ENCODE measurements at places on chromosomes 5 and 9. TPM values are rescaled to one million over a fixed set of nuclear protein-coding genes. Genes with fewer than 3 reads are reported as not detected.

MEGF10 gene
- not detected for total RNA-seq

PRUNE2 gene
- 0.38 TPM for total RNA-seq

IFNA13 gene
- total RNA-seq: not detected

PLK2 gene
- total RNA-seq: 4.0 TPM

WNT8A gene
- total RNA-seq: not detected

DNA sequence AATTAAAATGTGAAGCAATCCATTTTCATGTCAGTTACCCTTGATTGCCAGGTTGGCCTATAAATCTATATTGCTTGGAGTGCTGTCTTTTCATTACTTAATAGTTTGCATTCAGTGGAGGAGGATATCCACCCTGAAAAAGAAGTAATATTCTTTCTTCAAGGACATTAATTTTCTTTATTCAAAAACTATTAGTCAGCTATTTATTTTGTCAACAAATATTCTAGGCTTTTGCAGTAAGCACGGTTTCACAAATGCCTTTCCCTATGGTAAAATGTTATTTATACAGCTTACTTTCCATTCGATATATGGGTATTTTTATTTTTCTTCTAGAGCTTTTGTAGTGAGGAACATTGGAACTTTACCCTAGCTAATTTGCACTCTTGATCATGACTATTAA is 1176.9 kb upstream of the NUDT12 start:
- H3K36me3 ChIP-seq: no peaks in the 10 kb centered on the region
- H3K27ac ChIP-seq: no peak overlapping the region
- no peak for DNase-seq
- no peak overlapping the region for H3K4me3 ChIP-seq
- H3K4me1 ChIP-seq: no peaks in the 10 kb centered on the region

DNA sequence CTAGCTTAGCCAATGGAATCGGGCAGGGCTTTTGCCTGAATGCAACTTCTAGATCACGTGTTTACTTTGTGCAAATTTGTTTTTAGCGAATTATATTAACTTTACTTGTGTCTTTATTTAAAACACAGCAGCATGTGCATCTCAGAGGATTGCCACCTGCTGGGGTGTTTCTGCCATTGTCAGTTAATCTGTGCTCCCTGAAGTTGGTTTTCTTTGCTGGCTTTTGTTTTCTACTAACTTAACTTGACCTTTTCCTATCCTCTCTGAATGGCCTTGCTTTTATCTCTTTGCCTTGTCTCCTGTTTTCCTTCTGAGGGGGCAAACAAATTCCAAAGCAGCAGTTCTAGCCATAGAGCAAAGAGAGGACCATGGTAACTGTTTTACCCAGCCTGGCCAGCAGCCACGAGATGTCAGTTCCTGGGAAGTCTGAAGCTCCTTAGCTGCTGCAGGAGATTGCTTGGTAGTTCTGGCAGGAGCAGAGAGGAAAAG is 67.6 kb downstream of the ARHGEF28 start:
- peak overlapping the region; percentile 22 for H3K27ac ChIP-seq
- H3K4me3 ChIP-seq: peak overlapping the region; percentile 18
- no peaks in the 10 kb centered on the region for H3K36me3 ChIP-seq
- H3K27me3 ChIP-seq: peaks cover 29% of the 10 kb centered on the region
- H3K4me1 ChIP-seq: peaks cover 32% of the 10 kb centered on the region

DNA sequence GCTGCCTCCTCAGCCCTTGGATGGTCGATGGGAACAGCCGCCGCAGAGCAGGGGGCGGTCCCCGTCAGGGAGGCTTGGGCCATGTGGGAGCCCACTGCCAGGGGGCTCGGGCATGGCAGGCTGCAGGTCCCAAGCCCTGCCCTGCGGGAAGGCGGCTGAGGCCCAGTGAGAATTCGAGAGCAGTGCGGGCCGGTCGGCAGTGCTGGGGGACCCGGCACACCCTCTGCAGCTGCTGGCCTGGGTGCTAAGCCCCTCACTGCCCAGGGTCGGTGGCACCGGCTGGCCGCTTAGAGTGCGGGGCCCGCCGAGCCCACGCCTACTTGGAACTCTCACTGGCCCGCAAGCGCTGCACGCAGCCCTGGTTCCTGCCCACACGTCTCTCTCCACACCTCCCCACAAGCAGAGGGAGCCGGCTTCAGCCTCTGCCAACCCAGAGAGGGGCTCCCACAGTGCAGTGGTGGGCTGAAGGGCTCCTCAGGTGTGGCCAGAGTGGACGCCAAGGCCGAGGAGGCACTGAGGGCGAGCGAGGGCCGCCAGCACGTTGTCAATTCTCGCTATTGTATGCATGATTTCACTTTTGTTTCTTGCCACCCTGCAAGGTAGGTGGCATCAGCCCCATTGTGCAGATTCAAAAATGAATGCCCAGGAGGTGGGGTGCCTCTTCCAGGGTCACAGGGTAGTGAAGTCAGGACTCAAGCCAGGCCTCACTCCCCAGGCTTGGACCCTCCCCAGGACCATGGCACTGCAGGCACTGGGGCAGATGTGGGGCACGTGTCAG is 48.6 kb downstream of the COL15A1 start:
- peaks cover 1% of the 10 kb centered on the region for H3K27me3 ChIP-seq
- DNase-seq: no peak
- H3K4me1 ChIP-seq: peaks cover 6% of the 10 kb centered on the region
- no peaks in the 10 kb centered on the region for H3K36me3 ChIP-seq

DNA sequence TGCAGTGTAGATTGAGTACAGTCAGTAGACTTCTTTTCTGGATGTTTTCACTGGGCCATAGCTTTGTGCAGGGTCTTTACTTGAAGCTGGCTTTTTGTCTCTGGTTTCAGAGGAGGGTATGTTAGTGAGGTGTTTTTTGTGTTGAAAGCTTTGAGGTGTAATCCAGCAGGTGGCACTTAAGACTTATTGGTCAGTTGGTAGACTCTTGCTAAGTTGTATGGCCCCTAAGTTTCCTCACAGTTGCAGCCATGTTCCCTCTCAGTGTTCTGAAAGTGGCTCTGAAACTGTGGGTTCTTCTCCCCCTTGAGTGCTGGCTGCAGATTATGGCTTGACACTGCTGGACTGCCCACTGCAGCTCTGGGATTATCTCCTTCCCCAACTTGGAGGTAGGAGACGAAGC is 55.7 kb upstream of the SLC44A1 start:
- H3K27me3 ChIP-seq: no peaks in the 10 kb centered on the region
- H3K36me3 ChIP-seq: no peaks in the 10 kb centered on the region
- H3K4me3 ChIP-seq: no peak overlapping the region
- H3K4me1 ChIP-seq: no peaks in the 10 kb centered on the region
- no peak overlapping the region for H3K27ac ChIP-seq

DNA sequence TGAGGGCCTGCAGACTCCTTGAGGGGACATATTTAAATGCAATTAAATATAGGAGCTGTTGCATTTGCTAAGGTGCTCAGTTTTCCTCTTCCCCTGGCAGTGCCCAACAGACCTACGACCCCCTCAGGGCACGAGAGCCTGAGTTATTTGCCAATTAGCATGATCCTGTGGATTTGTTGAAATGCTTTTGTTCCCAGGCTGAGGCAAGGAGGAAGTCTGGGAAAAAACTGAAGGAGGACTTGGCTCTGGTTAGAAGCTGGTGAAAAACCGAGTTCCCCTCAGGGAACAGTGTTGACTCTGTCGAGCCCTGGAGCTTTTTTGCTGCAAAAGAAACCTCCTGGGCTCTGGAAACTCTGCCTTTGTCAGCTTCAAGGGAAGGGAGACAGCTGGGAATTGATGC is 103.6 kb upstream of the SHB start:
- DNase-seq: no peak
- H3K4me1 ChIP-seq: no peaks in the 10 kb centered on the region
- H3K27ac ChIP-seq: no peak overlapping the region
- peaks cover 1% of the 10 kb centered on the region for H3K27me3 ChIP-seq

GRCh38 chr5:56989676-56990075 is 37.8 kb upstream of the MIER3 start:
- peaks cover 4% of the 10 kb centered on the region for H3K27me3 ChIP-seq
- DNase-seq: no peak
- H3K36me3 ChIP-seq: no peaks in the 10 kb centered on the region
- peaks cover 5% of the 10 kb centered on the region for H3K4me1 ChIP-seq
- no peak overlapping the region for H3K4me3 ChIP-seq

- peak overlapping the region; percentile 43 for H3K4me3 ChIP-seq
- DNase-seq: no peak
- peak overlapping the region; percentile 78 for H3K27ac ChIP-seq
- H3K36me3 ChIP-seq: peaks cover 65% of the 10 kb centered on the region
Measured at GRCh38 chr9:5460157-5460556, 9.8 kb downstream of the CD274 start.

DNA sequence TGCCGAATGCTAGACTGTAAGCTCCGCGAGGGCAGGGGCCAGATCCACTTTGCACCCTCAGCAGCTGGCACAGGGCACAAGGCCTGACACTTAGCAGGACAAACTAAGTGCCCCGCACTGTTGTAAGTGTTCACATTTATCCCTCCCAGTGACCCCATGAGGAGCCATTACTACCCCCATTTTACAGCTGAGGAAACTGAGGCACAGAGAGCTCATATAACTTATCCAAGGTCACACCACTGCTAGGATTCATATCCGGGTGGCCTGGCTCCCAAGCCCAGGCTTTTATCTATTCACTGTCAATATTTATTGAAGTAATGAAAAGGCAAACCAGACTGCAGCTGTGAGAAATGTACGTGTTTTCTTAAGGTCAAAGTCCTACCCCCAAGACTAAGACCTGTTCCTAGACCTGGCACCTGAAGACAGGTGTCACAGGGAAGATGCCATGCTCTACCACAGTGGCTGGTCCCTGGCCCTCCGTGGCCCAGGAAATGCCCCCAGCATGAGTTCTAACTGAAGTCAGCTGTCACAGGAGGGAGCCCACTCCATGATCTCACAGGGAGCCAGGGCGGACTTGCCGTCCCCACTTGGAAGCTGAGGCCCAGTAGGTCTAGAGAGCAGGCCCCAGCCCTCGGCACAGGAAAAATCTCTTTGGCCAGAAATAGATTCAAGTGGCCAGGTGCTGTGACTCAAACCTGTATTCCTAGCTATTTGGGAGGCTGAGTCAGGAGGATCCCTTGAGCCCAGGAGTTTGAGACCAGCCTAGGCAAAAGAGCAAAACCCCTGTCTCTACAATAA is 74.7 kb upstream of the IL17B start:
- no peaks in the 10 kb centered on the region for H3K4me1 ChIP-seq
- H3K27ac ChIP-seq: no peak overlapping the region
- DNase-seq: no peak
- no peak overlapping the region for H3K4me3 ChIP-seq
- H3K36me3 ChIP-seq: no peaks in the 10 kb centered on the region

DNA sequence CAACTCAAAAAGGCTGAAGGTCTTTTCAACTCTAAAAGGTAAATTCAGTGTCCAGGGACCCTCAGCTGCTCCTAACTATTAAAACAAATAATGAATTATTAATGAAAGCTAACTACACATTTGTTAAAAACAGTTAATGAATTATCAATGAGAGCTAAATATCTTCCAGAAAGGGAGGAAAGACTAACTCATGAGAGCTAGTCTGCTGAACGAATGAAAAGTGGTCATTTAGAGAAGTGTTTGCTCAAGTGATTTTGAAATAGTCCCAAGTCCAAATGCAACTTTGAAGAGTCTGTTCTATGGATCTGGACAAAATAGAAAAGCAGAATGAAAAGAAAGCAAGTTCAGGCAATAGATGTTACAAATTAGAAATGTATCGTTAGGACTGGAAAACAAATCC is 133.9 kb upstream of the SPEF2 start:
- H3K27me3 ChIP-seq: no peaks in the 10 kb centered on the region
- H3K4me1 ChIP-seq: peaks cover 9% of the 10 kb centered on the region
- no peak overlapping the region for H3K4me3 ChIP-seq
- no peaks in the 10 kb centered on the region for H3K36me3 ChIP-seq
- no peak for DNase-seq
- H3K27ac ChIP-seq: no peak overlapping the region

- H3K4me1 ChIP-seq: no peaks in the 10 kb centered on the region
- H3K4me3 ChIP-seq: no peak overlapping the region
- H3K36me3 ChIP-seq: no peaks in the 10 kb centered on the region
Measured at GRCh38 chr9:86549401-86549811, 195.2 kb upstream of the TUT7 start.

DNA sequence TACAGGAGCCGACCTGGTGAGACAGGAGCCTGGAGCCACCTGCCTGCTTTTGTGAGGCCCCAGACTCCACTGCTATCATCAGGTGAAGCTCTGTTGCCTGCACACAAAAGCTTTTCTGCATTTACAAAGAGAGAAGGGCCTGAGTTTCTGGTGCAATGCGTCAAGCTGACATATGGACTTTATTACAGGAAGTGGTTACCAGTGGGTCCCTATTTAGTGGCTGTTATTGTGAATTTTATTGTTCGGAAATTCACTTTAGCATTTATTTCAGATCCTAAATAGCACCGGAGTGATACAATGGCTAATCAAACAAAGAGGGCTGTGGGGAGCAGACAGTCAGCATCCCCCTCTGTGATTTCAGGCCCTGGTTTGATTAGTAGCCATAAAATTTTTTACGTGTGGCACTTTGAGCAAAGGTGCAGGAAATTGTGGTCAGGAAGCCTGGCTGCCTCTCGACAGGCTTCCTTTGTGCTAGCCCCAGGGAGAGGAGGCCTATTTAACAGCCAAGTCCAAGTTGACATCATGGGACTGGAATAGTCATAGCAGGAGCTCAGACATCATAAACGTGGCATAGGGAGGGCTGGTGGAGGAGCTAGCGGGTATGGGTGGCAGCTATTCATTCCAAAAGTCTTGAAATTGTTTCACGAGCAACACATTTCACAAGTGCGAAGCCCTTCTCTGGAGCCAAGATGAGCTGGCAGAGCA is 8.4 kb downstream of the TGFBI start:
- no peaks in the 10 kb centered on the region for H3K27me3 ChIP-seq
- H3K4me3 ChIP-seq: no peak overlapping the region
- H3K27ac ChIP-seq: peak overlapping the region; percentile 78
- peaks cover 20% of the 10 kb centered on the region for H3K4me1 ChIP-seq

DNA sequence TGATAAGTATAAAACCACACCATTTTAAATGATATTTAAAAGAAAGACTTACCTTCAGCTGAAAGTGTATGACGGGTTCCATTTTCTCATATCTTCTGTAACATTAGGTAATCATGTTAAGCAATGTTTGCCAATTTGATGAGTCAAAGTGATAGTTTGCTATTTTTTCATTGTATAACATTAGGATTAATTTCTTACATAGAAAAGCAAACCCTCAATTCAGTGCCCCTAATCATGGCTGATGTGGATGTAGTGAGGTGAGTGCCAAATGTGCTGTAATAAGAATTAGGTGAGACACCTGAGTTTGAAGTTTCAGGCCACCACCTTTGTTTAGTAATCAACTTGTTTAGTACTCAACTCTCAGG is 68.0 kb downstream of the UNC13B start:
- H3K4me1 ChIP-seq: no peaks in the 10 kb centered on the region
- H3K4me3 ChIP-seq: no peak overlapping the region
- DNase-seq: no peak

DNA sequence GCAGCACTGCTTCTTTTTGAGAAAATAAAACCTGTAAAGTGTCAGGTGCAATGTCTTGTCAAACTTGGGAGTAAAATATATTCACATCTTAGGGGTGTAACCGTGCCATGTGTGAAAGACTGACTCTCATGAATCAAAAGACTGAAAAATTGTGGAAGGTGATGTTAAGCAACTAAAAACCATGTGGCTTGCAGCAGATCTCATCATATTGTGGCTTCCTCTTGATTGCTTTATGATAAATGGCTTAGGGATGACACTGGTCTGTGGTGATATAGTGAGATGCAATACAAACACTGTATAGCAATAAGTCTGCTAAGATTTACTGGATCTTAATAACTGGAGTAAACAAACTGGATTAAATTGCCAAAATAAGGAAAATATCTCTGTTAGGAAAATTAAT is 321.6 kb downstream of the EDIL3 start:
- H3K4me3 ChIP-seq: no peak overlapping the region
- H3K27me3 ChIP-seq: no peaks in the 10 kb centered on the region
- H3K27ac ChIP-seq: no peak overlapping the region
- no peaks in the 10 kb centered on the region for H3K4me1 ChIP-seq
- H3K36me3 ChIP-seq: no peaks in the 10 kb centered on the region

All from activated CD8-positive, alpha-beta T cell treated with anti-CD3 and anti-CD28 coated beads for 36 hours (primary cell).